NCI-H1048 (cell line): ENCODE measurements at places on chromosomes 13 and 19.

DNA sequence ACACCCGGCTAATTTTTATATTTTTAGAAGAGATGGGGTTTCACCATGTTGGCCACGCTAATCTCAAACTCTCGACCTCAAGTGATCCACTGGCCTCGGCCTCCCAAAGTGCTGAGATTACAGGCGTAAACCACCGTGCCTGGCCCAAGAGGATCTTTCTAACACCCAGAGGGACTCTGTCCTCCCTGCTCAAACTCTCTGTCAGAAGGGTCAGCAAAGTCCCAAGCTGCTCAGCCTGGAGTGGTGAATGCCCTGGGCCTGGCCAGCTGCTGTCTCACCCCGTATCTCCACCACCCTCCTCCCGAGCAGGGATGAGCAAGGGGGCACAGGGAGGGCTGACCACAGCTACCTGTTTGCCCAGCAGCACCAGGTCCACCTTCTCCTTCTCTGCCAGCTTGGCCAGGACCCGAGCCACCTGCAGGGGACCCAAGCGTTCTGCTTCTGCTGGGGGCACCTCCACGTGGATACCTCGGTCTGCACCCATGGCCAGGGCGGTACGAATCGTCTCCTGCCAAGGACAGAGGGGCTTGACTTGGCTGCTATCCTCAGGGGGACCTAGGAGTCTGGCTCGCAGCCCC, 10.9 kb upstream of the VSIG10L start:
- DNase-seq = no peak

- DNase-seq = no peak
Measured at GRCh38 chr19:1315470-1316166, 29.9 kb downstream of the EFNA2 start.

GRCh38 chr13:105587786-105588185, 947.7 kb downstream of the EFNB2 start:
- DNase-seq = no peak

GRCh38 chr19:3108775-3109174, 14.6 kb downstream of the GNA11 start:
- no peak for DNase-seq

DNA sequence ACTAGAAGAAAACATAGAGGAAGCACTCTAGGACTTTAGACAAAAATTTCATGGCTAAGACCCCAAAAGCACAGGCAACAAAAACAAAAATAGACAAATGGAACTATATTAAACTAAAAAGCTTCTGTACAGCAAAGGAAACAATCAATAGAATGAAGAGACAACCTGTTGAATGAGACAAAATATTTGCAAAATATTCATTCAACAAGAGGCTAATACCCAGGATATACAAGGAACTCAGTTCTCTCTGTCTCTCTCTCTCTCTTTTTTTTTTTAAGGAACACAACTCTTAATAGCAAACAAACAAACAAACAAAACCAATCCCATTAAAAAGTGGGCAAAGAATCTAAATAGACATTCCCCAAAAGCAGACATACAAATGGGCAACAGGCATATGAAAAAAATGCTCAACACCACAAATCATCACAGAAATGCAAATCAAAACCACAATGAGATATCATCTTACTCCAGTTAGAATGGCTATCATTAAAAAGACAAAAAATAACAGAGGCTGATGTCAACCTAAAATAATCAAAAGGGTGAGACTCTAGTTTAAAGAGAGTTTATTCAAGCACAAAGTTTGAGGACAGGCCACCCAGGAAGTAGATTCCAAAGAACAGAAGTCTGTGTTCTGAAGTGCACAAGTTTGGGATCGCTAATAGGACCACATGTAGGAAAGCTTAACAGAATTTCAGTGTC, 27.1 kb upstream of the SLC7A9 start:
- DNase-seq = no peak

- no peak for DNase-seq
Measured at GRCh38 chr19:34259367-34260095, 5.2 kb downstream of the GARRE1 start.

DNA sequence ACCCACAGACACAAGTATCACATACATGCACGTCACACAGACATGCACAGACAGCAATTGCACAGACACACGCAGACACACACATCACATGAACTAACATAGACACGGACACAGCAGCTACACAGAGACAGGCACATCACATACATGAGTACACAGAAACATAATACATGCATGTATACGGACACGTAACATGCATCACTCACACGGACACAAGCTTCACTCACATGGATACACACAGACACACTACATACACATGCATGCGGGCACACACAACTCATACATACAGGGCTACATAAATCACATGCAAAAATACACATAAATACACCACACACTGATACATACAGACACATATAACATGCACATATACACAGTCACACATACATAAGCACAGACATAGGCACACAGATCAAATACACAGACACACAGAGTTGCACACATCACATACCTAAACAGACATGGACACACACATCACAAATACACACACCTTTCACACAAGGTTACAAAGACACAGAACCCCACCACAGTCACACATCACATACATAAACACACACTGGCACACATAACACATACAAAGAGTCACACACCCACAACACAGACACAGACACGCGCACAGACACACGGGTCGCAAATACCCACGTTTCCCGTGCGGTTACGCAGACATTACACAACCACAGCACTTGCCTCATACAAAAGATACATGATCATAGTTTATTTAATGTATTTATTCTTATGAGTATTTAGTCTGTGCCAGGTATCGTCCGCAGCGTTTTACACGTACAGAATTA, 1.1 kb upstream of the LMTK3 start:
- DNase-seq = no peak

- DNase-seq = no peak
Measured at GRCh38 chr13:111999352-111999751, 67.6 kb upstream of the SOX1 start.

DNA sequence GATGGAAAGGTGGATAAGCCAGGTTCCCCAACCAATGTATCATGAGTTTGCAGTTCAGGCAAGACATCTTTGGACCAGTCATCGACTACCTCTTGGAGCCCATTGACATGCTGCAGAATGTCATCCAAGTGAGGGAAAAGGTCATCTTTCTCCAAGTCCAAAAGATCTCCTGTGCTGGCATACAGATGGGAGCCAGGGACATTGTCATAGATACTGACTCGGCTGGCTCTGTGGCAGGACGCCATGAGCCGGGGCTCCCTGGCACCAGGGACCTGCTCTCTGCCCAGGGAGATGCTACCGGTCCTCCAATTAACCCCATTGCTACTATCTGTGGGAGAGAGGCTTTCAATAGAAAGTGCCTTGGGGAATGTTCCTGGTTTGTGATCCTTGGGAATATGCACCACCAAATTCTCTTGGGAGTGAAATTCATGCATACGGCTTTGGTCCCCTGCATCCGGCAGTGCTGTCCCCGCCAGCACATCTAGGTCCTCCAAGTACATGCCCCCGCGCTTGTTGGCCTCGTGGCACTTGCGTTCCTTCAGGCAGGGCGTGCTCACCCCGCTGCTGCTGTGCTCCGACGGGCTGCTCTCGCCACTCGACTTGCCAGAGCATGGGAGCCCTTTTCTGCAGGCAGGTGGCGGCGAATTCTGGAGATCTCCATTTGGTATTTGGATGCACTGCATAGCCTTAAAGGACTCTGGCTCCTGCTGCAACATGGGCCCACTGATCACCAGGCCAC, 113.0 kb downstream of the KL start:
- DNase-seq = no peak

- DNase-seq = no peak
Measured at GRCh38 chr19:920051-920864, 3.1 kb downstream of the KISS1R start.

GRCh38 chr13:25232937-25233515, 54.3 kb downstream of the MTMR6 start:
- no peak for DNase-seq

GRCh38 chr13:112106478-112107141, 39.7 kb downstream of the SOX1 start:
- DNase-seq = peak; percentile 2

DNA sequence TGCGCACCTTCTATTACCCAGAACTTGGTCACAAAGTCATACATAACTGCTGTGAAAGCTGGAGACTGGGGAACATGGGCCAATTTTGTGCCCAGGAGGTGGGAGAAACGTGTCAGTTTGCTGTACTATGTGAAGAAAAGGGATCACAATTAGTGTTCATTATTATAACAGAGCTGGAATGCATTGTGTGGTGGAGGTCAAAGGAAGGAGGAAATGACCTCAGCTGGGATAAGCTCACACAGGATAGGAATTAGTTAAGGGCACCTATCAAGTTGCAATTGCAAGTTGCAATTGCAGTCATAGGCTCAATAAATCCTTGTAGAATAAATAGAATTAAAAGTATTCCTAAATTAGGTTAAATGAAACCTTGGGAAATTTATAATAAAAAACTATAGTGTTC, 103.9 kb upstream of the OBI1 start:
- DNase-seq = no peak

DNA sequence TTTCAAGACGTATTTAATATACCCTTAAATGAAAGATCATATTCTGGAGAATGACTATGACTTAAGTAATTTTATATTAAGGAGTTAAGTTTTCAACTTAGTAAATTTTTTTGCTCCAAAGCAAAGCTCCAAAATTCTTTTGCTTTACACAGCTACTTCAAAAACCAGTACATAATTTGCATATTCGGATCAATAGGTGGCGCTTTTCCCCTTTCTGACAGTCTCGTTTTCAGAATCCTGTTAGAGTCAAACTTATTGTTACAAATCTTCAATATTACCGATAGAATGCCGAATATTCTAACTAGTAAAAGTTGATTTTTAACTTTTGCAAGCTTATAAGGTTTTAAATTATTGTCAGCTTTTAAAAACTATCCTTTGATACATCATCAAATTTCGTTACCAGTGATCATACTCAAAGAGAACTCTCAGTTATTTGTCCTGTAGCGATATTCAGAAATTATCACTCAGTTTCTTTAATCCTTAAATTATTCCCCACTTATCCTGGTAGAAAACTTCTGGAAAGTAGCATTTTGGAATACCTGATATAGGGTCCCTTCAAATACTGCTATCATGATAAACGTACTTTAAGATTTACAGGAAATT, 852.7 kb upstream of the KLHL1 start:
- DNase-seq = no peak

GRCh38 chr13:77868717-77869116, 49.9 kb downstream of the EDNRB start:
- DNase-seq = no peak

DNA sequence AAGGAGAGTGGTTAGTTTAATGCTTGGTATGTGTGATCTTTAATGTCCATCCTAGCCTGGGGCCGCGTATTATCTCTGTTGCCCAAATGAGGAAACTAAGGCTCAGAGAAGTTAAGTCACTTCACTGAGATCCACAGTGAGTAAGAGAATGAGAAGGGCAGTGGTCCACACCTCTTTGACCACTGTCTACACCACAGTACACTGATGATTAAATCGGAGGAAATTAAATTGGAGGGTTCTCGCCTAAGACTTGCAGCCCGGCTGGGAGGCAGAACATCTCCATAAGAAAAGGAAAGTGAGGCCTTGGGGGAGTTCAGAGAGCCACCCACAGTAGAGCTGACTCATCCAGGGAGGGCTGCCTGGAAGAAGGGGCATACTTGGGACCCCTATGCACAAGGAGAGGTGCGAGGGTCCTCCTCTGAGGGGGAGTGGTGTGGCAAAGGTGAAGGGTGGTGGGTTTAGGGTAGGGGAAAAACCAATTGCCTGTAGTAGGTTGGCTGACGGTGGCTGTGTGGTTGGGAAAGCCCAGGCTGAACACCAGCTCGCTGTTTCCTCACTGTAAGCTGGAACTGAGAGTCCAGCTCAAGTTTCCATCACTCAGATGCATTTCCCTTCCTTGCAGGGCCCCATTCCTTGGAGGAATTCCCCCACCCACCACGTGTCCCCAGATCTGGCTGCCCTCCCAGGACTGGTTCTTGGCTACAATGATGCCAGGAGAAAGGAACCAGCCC, 15.0 kb upstream of the DHRS12 start:
- no peak for DNase-seq
